ENCODE measurements at places on chromosomes 2 and 18. TPM values are rescaled to one million over a fixed set of nuclear protein-coding genes. Genes with fewer than 3 reads are reported as not detected.

DNA sequence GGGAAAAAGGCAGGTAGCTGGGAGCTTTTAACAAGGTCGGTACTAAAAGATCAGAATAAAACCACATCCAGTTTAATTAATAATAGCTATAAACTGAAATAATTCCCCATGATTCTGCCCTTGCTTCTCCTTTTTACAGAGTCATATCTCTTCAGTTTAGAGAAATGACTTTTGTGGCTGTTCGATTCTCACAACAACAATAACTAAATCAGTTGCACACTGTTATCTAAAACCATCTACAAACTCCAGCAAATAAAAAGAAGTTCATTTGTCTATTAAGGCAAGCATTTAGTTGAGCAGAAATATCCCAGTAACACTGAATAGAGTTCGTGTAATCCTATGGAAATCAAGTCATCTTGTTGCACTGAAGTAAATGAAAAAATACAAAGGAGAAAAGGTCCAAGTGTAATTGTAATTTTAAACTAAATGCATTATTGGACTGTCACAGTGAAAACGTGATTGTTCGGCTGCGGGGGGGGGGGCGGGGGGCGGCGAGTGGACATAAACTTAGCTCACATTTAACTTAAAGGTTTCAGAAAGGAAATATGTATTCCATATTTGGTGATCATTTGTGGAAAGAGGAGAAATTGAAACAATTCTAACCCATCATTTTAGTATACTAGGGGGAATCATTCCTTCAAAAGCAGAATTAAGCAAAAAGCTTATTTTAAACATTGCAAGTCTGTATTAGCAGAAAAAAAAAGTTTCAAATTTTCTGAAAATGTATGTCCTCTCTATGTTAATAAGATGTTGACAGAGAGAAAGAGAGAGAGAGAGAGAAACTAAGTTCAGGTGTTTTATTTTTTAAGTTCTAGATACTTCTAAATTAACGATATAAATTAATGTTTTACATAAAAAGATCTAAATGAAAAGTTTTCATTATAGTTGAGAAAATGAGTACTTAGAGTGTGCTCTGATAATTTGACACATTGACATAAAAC lies 144.5 kb downstream of the MEIS1 start:
- no peak for DNase-seq

DNA sequence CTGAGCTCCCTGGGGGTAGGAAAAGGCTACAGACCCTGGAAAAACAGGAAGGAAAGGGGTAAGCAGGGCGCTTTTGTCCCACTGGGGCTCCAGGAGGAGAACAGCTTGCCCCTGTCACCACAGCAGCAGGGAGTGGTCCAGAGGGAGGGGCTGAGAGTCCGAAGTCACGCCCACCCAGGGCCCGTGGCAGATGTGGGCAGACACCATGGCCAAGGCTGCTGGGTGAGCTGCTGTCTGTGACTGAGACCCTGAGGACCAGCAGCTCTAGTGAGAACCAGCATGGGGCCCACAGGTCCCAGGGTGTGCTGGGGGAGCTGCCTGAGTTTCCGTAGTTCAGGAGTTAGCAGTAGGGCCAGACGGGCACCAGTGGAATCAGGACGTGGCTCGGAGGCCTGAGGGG lies 162.0 kb downstream of the SPP2 start:
- DNase-seq: no peak

KCNG2 gene
- 0.51 TPM for total RNA-seq

SLC4A5 gene
- total RNA-seq: not detected

DNA sequence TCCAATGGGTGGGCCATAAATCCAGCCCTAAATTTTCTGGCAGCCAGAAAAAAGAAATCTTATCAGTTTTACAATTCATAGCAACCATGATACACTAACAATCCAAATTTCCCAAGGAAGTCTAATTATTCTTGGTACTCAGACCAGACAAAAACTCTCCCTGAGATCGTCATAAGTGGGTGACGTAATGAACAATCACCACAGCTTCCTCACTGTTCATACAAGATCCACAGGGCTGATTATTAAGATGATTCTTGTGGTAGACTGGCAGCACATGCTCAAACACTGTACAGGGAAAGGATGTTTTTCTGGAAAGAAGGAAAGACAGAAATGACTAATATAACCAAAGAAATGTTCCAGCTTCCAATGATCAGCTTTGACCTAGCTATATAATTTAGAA lies 178.3 kb upstream of the CRIM1 start:
- peak; percentile 1 for DNase-seq

DNA sequence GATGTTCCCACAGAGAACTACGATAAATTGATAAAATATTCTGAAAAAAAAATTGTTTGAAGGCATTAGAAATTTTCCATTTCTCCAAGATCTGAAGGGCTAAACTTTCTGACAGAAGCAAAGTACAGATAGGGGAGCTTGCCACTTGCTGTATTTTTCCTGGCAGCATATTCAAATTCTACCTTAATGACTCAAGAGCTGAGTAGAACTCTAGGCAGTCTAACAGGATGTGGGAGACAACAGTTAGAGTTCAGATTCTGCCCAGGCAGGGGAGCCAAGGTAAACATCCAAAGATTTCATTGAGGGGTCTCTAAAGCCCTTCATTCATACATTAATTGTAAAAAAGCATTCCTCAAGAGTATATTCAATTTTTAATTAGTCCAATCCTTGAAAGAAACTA lies 46.0 kb upstream of the RIT2 start:
- no peak for DNase-seq

DNA sequence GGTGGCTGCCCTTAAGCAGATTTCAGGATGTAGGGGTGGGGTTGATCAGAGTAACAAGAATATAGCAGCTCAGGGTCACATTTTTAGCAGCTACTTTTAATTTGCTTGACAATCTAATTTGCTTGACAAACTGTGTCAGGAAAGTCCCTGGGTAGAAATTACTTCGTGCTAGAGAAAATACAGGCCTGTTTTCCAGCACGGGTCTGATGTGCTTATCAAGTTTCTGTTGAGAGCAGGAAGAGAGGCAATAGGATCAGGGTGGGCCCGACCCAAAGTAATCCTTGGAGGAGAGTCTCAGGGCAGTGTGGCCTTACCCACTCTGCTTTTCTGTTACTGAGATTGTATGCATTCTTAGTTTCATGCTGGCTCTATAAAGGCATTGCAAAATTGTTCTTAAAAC lies 221.5 kb downstream of the TSN start:
- no peak for DNase-seq

FBXO48 gene
- total RNA-seq: 0.42 TPM

DNA sequence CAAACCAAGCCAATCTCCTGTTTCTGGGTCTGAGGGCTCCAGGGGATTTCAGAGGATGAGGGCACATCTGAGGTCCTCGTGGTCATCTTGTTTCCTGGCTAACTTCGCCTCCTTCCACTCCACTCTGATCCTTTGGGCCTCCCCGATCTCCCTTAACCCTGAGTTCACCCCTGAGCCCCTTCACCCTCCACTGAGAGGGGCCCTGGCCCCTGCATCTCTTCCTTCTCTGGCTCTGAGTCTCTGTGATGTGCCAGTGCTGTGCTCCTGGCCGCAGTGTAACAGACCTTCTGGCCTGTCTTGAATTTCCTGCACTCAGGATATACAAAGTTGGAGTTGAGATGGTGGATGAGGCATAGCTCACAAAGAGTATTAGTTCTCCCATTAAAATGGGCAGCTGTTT lies 84.7 kb upstream of the BOD1L2 start:
- no peak for DNase-seq

TMEM200C gene
- total RNA-seq: not detected

MGAT4A gene
- 89.5 TPM for total RNA-seq

DNA sequence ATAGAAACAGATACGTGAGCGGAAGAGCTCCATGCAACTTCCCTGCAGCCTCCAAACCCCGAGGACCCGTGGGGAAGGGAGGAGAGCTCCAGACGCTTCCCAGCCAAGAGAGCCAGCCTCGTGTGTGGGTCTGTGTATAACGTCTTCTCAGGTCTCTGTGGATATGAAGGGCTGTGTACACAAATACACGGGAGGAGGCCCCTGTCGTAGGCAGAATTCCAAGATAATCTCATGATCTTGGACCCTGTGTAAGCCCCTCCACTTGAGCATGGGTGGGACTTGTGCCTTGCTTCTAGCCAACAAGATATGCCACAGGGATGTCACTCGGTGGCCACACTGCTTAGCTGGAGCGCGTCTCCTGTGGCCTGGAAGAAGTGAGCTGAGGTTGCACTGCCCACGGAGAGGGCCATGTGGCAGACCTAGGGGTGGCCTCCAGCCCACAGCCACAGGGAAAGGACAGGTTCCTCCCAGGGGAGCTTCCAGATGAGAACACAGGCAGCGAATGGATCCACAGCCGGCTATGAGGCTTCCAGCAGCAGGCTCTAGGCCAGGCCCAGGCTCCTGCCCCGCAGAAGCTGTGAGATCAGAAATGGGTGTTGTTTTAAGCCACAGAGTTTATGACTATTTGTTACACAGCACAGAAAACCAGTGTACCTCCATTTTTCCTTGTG lies 15.6 kb upstream of the KLF11 start:
- no peak for DNase-seq

RESP18 gene
- total RNA-seq: not detected

- no peak for DNase-seq
Measured at GRCh38 chr18:68759308-68759707, 38.6 kb upstream of the CCDC102B start.

GRCh38 chr18:32276906-32277305 lies 87.1 kb downstream of the MEP1B start:
- no peak for DNase-seq

COL4A4 gene
- total RNA-seq: 0.05 TPM

DNA sequence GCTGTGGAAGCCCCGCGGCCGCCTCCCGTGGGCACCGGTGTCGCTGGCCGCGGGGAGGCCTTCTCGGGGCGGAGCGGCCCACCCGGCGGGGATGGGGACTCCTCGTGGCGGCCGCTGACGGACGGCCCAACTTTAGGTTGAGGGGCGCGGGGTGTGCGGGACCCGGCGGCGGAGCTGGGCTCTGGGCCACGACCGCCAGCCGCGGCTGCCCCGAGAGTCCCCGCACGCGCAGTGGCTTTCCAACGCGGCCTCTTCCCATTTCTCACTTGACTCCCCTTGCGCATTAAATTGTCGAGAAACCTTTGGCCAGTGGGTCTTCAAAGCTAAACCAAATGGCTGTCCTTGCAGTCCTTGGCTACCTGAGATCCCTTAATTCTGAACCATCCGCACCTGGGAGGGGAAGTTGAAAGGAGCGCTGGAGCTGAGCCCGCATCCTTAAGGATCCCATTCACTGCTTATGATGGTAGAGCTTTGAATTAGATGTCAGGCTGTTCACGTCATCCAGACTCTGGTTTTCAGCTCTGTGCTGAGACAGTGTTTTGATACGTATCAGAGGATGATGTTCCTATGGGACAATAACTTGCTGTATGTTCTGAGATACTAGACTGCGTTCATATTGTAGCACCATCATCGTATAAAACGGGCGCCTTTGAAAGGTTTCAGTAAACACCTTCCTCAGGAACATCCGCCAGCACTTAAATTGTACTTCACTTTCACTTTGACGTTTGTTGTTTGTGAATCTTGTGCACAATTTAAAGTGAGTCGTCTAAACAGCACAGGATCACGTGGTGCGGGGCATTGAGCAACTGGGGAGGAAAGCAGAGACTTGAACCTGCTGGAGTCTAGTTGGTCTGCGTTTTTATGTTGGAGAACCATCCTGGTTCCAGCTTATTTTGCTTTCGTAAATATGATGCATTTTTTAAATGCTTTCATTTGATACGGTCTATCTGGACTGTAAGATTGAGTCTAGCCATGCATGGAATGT lies 874 bp downstream of the CLIP4 start:
- peak; percentile 66 for DNase-seq

DNA sequence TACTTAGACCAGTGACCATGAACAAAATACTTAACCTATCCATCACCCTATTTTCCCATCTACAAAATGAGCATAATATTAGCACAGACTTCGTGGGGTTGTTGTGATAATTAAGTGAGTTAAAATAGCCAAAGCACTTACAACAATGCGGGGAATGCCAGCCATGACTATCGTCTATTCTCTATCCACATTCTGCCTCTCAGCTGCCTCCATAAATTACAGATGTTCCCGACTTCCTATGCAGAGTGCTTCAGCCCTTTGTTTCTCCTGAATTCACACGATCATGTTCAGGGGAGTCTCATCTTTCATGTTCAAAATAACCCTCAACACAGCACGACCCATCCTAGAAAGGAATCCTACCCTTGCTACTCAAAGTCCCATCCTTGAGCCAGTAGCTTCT lies 211.6 kb downstream of the EN1 start:
- DNase-seq: no peak

GRCh38 chr2:2527148-2527547 lies 196.1 kb upstream of the MYT1L start:
- no peak for DNase-seq

DNAJC5G gene
- 2.7 TPM for total RNA-seq

DNA sequence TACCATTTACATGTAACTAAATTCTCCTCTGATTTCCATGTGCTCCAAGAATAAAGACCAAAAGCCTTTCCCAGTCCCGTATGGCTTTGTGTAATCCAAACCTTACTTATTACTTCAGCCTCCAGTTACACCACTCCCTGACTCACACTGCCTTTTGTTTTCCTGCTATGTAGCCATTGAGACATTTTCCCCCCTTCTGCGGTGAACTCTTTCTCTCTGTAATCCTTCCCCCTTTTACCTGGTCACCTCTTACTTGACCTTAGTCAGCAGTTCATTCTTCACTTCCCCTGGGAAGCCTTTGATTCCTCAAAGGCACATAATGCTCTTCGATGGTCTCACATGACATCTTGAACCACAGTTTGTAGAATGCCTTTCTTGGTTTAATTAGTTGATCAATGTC lies 256.0 kb upstream of the FANCL start:
- DNase-seq: no peak

CDH7 gene
- total RNA-seq: not detected

Data from dermis blood vessel endothelial cell (primary cell).